DMS79 (cell line): ENCODE measurements at places on chromosomes 13 and 19.

- DNase-seq: no peak
Measured at GRCh38 chr19:35637165-35637564, 4.4 kb upstream of the ETV2 start.

DNA sequence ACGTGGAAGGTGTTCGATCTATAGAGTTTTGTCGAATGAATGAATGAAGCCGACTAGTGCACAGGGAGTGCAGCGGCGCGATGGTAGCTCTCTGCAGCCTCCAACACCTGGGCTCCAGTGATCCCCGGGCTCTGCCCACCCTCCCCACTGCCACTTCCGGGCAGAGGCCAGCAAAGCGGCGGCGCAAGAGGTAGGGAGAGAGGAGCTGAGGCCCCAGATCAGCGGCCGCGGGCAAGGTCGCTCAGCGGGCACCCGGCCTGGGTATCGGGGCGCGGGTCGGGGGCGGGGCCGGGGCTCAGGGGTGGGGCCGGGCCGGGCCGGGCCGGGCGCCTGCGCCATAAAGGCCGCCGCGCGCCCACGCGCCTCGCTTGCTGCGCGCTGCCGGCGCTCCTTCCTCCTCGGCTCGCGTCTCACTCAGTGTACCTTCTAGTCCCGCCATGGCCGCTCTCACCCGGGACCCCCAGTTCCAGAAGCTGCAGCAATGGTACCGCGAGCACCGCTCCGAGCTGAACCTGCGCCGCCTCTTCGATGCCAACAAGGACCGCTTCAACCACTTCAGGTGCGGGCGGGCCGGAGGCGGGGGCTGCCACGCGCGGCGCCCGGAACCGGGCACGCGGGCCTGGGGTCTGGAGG, at the start of gene GPI:
GPI (plus strand) TSS at position 367 of the 633 bp plus-strand sequence; CDS start at position 438, 71 bp downstream.
- DNase-seq: peak; percentile 42

GRCh38 chr13:66378894-66379293, 851.2 kb downstream of the PCDH9 start:
- no peak for DNase-seq

DNA sequence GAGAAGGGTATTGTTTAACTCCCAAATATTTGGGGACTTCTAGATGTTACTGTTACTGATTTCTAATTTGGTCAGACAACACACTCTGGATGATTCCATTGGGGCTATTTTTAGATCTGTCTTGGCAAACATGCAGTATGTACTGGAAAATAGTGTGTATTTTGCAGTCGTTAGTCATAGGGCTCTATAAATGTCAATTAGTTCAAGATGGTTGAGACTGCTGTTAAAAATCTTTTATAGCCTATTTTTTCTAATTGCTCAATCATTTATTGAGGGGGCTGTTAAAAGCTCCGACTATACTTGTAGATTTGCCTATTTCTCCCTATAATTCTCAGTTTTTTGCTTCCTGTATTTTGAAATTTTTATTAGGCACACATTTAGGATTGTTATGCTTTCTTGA, 31.4 kb downstream of the PPP5C start:
- no peak for DNase-seq

- no peak for DNase-seq
Measured at GRCh38 chr13:102901056-102901455, 55.2 kb downstream of the ERCC5 start.

- DNase-seq: no peak
Measured at GRCh38 chr19:13011653-13012389, 16.5 kb downstream of the NFIX start.

DNA sequence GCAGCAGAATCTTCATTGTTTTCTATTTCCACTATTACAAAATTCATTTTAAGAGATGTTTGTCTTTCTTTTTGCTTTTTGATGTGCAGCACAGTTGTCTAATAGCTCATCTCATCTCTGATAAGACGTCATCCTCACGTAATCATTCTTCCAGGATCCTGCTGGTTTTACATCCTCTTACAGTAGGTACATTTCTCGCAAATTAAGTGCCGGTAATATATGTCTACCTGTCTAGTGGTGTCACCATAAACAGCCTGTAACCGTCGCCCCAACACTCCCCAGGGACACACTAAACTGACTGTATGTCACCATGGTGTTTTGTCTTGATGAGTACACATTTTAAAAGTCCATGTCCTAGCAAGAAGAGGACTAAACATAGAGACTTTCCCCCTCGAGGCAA, 94.5 kb upstream of the VSTM2B start:
- no peak for DNase-seq

DNA sequence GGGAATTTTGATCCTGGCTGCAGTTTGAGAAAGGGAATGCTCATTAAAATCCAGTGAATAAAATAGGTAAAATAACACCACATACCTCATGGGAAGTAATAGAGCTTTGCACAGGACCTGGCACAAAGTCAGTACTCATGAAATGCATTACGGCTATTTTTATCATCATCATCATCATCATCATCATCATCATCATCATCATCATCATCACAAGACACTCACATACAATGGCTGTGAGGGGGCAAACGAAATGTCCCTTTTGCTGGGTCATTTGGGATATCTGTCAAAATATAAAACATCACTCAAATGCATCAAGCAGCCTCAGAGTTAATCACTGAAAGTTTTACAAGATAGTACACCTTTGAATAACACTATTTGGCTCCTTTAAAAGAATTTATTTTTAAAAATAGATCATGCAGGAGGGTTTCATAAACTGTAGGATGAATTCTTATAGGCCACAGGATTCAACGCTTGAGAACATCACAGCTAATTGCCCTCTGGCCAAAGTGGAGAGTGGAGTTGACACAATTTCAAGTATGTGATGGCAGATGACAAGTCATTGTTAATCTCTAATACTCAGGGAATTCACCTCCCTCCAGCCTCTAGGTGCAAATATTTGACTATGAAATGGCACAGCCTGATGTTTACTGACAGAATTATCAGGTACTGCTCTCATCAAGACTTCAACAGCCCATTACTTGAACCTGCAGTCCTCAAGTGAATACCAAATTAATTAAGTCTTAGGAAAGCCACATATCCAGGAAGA, 14.2 kb upstream of the ZNF599 start:
- DNase-seq: no peak

- no peak for DNase-seq
Measured at GRCh38 chr13:41137241-41137640, 4.6 kb upstream of the KBTBD6 start.

- no peak for DNase-seq
Measured at GRCh38 chr19:6677883-6678689, 8.1 kb upstream of the TNFSF14 start.
